Omental fat pad (tissue), 4 donors: ENCODE measurements at places on chromosomes 7 and 10.

DNA sequence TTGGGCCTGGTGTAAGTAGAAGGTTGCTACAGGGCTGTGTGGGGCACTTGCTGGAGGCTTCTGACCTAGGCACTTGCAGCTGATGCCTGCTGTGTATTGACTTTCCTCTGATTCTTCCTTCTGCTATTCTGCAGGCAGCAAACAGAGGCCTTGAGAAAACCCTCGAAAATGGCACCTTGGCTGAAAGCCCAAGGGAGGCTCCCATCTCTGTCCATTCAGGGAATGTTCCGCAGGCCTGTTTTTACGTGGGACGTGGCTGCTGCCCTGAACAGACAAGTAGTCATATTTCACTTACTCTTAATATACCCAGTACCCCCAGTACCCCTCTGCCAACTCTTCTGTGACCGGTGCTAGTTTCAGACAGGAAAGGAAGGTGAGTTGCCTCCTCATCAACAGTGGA lies 664.7 kb downstream of the INHBA start:
- no peak for DNase-seq

DNA sequence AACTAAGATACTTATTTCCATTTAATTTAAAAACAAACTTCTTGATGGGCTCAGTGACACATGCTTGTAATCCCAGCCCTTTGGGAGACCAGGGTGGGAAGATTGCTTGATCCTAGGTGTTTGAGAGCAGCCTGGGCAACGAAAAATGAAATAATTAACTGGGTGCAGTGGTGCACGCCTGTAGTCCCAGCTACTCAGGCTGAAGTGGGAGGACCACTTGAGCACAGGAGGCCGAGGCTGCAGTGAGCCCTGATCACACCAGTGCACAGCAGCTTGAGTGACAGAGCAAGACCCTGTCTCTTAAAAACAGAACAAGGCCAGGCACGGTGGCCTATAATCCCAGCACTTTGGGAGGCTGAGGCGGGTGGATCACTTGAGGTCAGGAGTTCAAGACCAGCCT lies 37.4 kb downstream of the AVL9 start:
- DNase-seq, result no peak

- DNase-seq, result no peak
Measured at GRCh38 chr7:113379746-113380145, 261.4 kb upstream of the SMIM30 start.

DNA sequence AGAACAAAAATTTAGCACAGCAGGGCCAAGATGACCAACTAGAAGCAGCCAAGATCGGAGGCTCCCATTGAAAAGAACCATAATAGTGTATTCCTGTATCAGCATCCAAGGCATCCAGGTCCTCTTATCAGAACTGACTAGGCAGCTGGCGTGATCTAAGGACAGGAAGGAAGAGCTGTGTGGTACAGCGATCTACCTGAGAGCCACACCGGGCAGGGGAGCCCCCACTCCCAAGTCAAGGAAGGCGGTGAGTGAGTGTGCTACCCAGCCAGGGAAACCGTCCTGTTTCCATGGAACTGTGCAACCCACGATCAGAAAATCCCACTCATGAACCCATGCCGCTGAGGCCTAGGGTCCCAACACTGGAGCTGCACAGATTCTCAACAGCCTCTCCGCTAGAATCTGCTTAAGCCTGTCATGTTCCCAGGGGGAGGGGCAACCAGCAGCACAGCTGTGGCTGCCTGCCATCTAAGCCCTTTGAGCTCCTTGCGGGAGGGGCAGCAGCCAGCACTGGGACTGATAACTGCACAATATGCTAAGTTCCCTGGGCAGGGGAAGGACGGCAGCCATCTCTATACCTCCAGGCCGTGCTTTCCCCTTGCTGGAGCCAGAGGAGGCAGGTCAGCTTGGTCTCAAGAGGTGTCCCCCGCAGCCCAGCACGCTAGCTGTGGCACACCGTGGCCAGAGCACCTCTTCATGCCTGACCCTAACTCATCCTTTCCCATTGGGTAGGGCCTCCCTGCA lies 213.0 kb upstream of the SMIM30 start:
- no peak for DNase-seq

DNA sequence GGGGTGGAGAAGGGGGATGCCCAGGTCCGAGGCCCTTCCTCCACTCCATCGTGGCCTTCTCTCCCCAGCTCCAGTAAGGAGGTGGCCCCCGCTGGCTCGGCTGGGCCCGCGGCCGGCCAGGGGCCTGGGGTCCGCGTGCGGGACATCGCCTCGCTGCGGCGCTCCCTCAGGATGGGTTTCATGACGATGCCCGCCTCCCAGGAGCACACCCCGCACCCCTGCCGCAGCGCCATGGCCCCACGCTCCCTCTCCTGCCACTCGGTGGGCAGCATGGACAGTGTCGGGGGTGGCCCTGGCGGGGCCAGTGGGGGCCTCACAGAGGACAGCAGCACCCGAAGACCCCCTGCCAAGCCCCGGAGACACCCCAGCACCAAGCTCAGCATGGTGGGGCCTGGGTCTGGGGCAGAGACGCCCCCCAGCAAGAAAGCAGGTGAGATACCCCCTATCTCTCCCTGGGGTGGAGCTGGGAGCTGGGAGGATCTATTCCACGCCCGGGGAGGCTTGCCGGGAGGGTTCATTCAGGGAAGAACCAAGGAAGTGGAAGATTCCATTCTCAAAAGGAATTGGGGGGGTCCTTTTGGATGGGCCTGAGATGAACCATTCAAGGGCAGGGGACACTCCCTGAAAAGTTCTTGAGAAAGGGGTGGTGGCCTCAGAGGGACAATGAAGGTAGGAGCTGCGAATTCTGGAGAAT lies 3.2 kb downstream of the NYAP1 start:
- no peak for DNase-seq

GRCh38 chr7:99752356-99752755 lies 17.4 kb upstream of the CYP3A7 start:
- no peak for DNase-seq

DNA sequence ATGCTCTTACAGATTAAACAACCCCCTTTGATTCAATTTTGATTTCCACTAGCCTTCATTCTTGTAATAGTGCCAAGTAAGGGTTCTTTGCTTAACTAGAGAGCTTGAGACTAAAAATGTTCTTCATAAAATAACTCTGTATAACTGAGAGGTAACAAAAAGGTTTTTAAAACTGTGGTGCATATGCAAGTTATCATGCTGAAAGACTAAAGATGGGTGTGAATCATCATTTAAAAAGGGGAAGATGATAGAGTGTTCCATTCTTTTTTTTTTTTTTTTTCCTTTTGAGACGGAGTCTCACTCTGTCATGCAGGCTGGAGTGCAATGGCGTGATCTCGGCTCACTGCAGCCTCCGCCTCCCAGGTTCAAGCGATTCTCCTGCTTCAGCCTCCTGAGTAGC lies 11.1 kb downstream of the MDFIC start:
- DNase-seq, result no peak

- no peak for DNase-seq
Measured at GRCh38 chr10:102775935-102776669, 32.4 kb downstream of the WBP1L start.

GRCh38 chr7:24521917-24522623 lies 51.2 kb upstream of the PALS2 start:
- no peak for DNase-seq

- DNase-seq, result no peak
Measured at GRCh38 chr7:7226407-7226806, 44.1 kb downstream of the C1GALT1 start.
